ENCODE measurements at places on chromosomes 12 and 14.

GRCh38 chr12:1794440-1795090 lies 25.8 kb upstream of the LRTM2 start:
- no peak for DNase-seq

- no peak for DNase-seq
These were observed 222.7 kb downstream of the FOXN3 start for GRCh38 chr14:89194376-89194775.

GRCh38 chr12:78981-79380 lies 12.4 kb downstream of the IQSEC3 start:
- DNase-seq = no peak

DNA sequence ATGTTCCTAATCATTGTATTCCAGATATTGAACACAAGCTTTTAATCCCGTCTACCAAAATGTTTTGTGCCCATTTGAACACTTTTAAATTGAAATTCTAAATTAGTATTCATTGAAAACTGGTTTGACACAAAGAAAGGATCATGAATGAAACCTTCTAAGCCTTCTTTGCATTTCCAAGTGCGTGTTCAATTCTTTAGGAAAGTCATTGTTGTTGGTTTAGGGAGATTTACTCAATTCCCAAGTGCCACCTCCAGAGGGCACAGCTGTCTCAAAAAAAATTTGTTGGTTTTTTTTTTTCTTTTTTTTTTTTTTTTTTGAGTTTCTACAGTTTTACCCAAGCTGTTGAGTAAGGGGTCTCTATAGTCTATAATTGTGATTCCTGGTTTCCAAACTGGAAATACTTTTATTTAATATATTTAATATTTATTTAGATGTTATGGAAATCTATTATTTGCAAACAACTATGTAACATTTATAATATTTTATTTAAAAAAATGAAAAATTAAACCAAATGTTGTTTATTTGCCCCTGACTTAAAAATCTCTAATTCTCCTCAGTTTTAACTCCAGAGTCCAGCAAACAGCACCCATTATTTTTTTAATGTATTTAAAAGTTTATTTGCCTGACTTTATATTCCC lies 79.9 kb downstream of the NEDD1 start:
- peak; percentile 38 for DNase-seq

DNA sequence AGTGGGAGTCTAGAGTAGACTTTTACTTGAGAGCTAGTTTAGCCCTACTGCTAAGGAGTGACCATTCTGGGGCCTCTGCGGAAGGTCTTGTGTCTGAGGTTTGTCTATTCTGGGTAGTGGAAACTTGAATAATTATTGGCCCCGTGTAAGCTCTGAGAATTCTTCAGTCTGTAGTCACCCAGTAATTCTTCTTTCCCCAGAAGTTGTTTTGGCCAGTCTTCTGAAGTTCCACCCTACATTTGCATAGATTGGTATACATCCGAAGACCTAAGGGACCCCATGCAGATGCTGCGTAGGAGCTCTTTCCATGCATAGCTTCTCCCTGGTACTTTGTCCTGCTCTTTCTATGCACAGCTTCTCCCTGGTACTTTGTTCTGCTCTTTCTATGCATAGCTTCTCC lies 12.8 kb downstream of the CYP46A1 start:
- no peak for DNase-seq

- DNase-seq = no peak
These were observed 57.0 kb downstream of the PLEKHG7 start for GRCh38 chr12:92759634-92760268.

DNA sequence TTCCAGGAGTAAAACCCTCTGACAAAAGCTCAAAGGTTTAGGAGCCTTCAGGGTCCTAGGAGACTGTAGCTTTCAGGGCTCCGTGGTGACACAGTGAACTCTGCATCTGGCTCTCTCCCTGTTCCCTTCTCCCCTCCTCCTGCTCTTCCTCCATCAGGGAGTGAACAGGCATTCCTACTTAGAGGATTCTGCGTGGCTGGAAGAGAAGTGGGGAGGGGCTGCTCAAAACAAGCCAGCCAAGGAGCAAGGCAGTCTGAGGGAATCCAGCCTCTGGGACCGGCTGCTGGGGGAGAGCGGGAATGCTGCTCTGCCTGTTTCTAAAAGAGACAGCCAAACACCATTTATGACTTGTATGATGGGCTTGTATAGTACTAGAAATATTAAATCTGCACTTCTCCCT lies 49.5 kb downstream of the RBMS2 start:
- DNase-seq = no peak
